ENCODE measurements at places on chromosomes 6 and 20.

- DNase-seq: no peak
Observed at GRCh38 chr6:88179692-88180091, 13.5 kb upstream of the CNR1 start.

DNA sequence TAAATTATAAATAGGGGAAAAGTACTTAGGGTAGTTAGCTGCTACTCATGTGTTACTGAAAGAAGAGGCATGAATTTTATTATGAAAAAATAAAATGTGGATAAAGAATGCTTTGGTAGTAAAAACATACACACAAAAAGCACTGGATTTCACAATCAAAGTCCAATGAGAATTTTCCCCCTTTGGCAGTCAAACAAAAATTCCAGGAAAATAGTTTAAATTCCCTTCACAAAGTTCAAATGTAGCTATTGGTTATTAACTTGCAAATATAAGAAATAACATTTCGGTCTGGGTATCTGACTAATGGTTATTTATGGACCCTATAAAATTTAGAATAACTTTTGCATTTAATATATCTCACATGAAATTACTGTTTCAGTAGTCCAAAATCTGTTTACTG, 210.4 kb downstream of the FOXC1 start:
- DNase-seq: no peak

DNA sequence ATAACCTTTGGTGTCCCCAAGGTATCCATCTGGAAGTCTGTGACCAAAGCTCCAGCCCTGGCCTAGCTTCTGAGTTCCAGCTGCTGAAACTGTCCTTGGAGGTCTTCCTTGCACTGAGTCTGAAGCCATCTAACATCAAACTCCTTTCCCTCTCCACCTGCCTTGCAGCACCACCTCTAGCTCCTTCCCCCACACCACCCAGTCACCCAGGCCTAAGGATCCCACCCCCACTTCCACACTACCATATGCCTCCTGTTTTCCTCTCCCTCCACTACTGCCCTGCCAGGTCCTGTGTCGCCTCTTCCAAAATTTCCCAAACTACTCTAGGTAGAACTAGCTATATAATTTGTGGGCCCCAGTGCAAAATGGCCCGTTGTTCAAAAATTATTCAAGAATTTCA, 10.8 kb upstream of the MATN4 start:
- DNase-seq: no peak

DNA sequence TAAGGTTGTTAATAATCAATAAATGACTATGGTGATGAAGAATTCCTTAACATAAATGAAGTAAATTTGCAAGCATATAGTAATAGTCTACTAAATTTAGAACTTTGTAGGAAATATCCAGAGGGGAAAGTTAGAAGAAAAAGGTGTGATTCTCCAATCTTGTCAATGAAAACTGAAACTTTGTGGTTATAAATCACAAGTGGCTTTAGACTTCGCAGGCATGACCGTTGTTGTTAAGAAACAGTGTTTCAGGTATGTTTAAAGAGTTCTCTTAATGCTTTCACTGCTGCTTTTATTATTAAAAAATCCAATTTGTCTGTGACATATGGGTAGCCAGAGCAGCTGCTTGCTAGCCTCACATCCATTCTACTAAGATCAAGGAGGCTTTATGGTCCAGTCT, 475.6 kb upstream of the ADGRB3 start:
- no peak for DNase-seq
